ENCODE measurements at places on chromosomes 5 and 9.

- no peak for DNase-seq
Observed at GRCh38 chr5:40080191-40080590, 599.5 kb upstream of the PTGER4 start.

GRCh38 chr5:137563301-137563645, 64.1 kb upstream of the SPOCK1 start:
- no peak for DNase-seq

GRCh38 chr5:142828797-142829535, 58.8 kb downstream of the ARHGAP26 start:
- DNase-seq = no peak

DNA sequence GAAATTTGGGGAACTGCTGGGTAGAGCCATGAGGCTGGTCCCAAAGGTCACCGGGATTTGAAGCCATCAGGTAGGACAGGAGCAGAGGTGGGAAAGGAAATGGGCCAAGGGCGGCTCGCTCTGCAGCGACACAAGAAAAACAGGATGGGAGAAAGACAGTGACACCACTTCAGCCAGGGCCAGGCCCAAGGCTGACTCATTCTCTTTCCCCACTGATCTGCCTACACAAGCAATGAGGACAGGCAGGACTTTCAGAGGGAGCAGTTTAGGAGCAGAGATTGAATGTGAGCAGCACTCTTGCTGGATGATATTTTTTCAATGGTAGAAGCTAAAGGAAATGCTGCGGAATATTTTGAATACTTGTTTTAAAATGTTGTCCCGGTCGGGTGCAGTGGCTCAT, 3.5 kb downstream of the RUFY1 start:
- DNase-seq = peak; percentile 34

DNA sequence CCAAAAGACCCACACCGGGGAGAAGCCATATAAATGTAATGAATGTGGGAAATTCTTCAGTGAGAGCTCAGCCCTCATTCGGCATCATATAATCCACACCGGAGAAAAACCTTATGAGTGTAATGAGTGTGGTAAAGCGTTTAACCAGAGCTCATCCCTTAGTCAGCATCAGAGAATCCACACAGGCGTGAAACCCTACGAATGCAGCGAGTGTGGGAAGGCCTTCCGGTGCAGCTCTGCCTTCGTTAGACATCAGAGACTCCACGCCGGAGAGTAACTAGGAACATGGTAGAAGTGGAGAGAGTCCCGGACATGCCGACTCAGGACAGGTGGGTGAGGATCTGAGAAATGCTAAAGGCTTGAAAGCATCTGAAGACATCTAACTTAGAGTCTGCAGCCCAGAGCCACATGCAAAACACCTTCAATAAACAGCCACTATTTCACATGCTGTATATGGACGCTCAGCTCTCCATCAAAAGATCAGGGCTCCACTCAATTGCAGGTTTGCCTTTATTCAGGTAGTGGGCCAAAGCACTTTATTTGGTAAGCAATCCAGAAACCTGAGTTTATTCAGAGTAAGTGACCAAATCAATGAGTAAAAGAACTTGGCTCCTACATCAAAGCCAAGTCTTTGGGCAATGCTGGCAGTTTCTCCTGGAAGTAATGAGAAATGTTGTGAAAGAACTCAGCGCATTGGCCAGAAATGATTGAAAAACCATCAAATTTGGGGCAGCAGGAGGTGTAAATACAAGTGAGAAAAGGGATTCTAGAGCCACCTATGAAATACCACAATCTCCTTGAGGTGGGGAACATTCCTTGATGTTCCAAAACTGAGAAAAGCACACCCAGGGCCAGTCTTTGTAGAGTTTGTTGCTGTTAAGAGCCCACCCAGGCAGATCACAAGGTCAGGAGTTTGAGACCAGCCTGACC, 6.0 kb downstream of the RPL12 start:
- DNase-seq = no peak

- DNase-seq = no peak
Observed at GRCh38 chr9:28073270-28073669, 500.0 kb upstream of the C9orf72 start.

GRCh38 chr5:126274076-126274762, 149.0 kb upstream of the GRAMD2B start:
- DNase-seq = peak; percentile 21

GRCh38 chr9:2496169-2496568, 125.4 kb upstream of the VLDLR start:
- DNase-seq = no peak

DNA sequence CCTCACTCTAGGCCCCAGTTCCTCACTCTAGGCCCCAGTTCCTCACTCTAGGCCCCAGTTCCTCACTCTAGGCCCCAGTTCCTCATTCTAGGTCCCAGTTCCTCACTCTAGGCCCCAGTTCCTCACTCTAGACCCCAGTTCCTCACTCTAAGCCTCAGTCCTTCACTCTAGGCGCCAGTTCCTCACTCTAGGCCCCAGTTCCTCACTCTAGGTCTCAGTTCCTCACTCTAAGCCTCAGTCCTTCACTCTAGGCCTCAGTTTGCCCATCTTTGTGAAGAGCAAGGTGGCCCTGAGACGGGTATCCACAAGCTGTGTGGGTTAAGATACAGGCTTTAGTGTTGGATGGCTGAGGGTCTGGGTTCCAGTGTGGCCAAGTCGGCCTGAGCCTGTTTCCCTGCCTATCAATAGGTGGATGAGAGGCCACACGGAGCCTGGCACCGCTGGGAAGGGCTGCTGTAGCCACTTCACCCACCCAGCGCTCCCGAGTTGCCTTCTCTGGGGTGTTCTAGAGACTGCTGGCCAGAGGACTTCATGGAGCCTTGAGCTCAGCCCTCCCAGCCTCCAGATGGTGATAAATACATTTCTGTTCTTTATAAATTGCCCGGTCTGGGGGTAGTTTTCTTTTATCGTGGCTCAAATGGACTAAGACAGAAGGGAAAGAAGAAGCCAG, 150.2 kb downstream of the RXRA start:
- DNase-seq = no peak

DNA sequence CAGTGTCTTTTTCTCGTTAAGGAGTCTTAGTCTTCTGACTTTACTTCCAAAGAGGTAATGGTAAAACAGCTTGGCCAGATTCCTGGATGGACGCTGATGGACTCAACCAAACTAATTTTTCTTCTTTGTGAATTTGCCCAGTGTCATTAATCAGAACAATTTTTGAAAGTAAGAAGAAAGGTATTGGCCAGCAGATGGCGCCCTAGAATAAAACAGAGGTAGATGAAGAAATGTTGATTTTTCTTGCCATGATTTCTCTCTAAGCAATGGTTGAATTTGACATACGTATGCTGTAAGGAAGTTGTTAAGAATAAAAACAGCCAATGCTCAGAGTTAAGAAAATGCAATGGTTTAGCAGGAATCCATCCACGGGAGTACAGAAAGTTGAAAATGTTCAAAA, 500.0 kb downstream of the DIRAS2 start:
- DNase-seq = no peak

- DNase-seq = no peak
Observed at GRCh38 chr5:39779831-39780230, 355.1 kb upstream of the DAB2 start.

- DNase-seq = no peak
Observed at GRCh38 chr9:23556459-23556858, 269.6 kb downstream of the ELAVL2 start.

DNA sequence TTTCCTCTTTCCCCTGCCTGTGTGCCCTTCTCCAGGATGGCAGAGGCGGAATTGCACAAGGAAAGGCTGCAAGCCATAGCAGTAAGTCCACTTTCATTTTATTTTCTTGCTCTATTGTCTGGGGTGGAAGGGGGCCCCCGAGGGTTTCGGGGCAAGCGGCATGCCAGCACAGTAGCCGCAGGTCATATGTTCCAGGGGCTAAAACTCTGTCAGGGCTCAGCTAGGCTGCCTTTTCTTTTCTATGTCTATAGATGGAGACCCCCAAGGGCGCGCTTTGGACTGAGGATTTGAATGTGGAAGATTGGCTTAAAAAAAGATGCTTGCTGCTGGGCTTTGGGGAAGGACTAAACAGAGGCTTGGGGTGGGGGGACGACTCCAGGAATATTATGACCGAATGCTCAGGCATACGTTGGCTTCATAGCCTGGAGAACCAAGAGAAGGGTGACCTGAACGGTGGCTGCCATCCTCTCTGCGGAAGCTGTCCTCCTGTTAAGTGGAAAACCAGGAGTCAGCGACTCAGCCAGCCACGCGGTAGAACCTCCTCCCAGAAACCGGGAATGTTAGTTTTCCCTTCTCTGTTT, 545 bp downstream of the PALM2AKAP2 start:
- DNase-seq = peak; percentile 14

DNA sequence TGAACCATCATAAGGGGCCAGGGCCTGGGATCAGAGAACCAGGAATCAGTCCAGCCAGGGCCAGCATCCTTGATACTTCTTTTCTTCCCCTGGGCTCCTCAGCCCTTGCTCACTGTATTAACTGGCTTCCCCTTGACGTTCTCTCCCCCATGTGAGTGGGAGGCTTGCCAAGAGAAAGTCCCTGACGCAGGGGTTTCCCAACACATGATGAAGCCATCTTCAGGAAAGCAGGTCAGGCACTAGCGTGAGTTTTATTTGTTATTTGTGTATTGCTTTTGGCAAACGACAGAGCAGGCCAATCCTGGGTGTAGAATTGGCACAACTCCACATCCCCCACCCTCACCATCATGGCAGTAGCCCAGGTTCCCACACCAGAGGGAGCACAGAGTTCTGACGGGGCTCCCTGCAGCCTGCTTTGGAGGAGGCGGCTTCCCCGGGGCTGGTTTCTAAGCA, 165.5 kb upstream of the NFIL3 start:
- DNase-seq = no peak

DNA sequence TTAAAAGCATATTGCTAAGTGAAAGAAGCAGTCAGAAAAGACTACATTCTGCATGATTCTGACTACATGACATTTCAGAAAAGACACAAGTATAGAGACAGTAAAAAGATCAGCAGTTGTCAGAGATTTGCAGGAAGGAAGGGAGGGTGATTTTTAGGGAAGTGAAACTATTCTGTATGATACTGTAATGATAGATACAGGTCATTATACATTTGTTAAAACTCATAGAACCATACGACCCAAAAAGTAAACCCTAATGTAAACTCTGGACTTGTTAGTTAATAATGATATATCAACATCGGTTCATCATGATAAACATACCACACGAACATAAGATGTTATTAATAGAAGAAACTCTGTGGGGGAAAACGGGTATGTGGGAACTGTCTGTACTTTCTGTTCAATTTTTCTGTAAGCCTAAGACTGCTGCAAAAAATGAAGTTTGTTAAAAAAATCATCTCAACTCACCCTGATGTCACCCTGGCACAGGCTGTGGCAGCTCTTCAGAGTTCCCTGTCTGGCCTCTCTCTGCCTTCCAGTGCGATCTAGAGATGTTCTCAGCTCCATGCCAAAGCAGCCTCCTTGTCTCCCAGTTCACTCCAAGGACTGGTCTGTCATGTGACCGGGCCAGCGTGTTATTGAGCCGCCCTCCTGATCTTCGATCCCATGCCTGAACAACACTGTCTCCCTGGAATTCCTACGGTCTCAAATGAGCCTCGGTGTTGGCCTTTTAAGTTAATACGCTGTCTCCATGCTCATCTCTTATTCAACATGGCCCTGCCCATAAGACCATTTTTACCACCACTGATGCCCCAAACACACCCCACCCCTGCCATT, 35.4 kb downstream of the PRLR start:
- DNase-seq = no peak

GRCh38 chr5:124952566-124952965, 206.1 kb upstream of the ZNF608 start:
- no peak for DNase-seq

GRCh38 chr5:1445313-1445688, at the start of gene SLC6A3:
SLC6A3 (minus strand) TSS chr5:1445440; CDS start chr5:1443197, 2,243 bp downstream.
- DNase-seq = no peak

DNA sequence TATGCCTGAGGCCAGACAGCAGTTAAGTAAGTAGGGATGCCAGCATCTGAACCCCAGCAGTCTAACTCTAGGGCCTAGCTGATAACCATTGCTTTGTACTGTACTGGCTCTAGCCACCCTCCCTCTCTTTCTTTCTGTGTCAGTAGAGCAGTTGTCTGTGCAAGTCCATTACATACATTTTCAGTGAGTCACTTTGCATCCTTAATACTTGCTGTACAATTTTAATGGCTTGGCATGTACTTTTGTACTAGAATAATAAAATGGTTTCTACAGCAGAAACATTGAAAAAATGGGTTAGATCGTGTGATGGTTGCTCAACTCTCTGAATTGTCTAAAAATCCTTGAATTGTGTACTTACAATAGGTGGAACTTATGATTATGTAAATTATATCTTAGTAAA, 1.5 kb upstream of the TTC39B start:
- no peak for DNase-seq
